Activated naive CD8-positive, alpha-beta T cell treated with anti-CD3 and anti-CD28 coated beads, Interleukin-2, amount 10 ng/mL, durations not matched to agents 7 days and 5 days (primary cell): ENCODE measurements at places on chromosomes 1 and 21.

GRCh38 chr1:21292984-21293536 is 2.8 kb upstream of the ECE1 start:
- peaks cover 67% of the 10 kb centered on the region for H3K4me1 ChIP-seq
- H3K27ac ChIP-seq: peak overlapping the region; percentile 90
- no peaks in the 10 kb centered on the region for H3K27me3 ChIP-seq
- peaks cover 2% of the 10 kb centered on the region for H3K36me3 ChIP-seq

GRCh38 chr21:31342348-31342747 is 1.7 kb downstream of the TIAM1 start:
- peaks cover 20% of the 10 kb centered on the region for H3K36me3 ChIP-seq
- H3K4me1 ChIP-seq: peaks cover 39% of the 10 kb centered on the region
- H3K27ac ChIP-seq: no peak overlapping the region
- H3K4me3 ChIP-seq: peak overlapping the region; percentile 90
- DNase-seq: no peak

DNA sequence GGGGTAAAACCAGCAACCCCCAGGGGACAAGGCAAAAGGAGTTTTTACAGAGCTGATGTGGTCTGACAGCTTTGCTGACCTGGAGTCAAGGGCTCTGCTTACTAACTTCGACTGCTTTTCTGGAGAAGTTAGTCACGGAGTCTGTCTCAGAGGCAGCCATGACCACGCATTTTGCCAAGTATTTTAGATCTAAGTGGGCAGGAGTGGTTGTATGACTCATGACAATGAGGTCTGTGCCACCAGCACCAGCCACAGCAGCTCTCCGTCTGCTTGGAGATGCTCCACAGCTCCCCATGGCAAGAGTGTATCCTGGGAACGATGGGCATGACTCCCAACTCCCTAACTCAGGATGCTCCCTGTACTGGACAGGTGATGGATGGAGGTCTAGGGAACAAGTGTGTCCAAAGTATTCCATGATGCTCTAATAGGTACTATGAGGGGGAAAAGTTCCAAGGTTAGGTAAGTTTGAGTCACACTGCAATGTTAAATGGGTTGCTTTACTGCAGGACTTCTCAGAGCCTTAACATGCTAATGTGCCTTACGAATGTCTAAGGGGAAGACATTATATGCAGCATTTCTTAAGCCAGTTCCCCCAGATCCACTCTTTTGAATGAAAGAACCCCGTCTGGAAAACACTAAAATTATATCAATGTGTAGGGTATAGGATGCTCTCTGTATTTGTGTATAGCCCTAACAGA is 359.0 kb downstream of the HHAT start:
- no peak for DNase-seq
- H3K27me3 ChIP-seq: no peaks in the 10 kb centered on the region
- no peaks in the 10 kb centered on the region for H3K36me3 ChIP-seq

GRCh38 chr1:71031426-71031825 is 16.2 kb downstream of the PTGER3 start:
- no peak overlapping the region for H3K4me3 ChIP-seq
- H3K27me3 ChIP-seq: peaks cover 22% of the 10 kb centered on the region
- H3K36me3 ChIP-seq: no peaks in the 10 kb centered on the region
- DNase-seq: no peak

DNA sequence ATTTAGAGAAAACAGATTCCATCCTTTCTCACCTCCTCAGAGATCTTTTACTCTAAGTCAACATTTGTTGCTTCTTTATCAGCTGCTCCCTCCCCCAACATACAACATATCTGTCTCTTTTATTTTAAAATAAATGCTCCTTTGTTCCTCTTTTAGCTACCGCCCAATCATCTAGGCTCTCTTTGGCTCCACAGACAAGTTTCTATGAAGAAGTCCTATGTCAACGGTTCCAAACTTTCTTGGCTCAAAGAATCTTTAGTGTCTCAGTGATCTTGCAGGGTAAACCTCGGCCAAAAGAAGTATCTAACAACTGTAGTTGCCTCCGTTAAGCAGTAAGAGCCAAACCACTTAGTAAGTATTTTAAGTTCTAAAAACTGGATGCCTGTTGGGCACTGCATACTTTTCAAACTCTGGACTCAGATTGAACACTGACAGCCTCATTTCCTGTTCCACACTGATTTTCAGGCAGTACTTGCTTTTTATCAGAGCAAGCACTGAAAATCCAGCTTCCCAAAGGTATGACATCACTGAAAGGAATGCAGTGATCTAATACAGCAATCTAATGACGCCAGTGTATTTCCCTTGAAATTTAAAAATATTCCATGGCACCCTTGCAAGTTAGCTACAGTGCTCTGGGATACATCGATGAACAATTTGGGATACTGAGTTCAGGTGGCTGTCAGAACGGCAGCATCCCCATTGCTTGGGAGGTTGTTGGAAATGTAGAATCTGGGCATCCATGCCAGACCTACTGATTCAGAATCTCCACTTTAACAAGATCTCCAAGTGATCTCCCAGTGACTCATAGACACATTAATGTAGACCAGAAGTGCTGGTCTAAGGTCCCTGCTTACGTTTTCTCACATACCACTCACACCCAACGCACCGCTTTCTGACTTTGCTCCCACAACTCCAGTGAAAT is 26.8 kb downstream of the EGLN1 start:
- H3K4me3 ChIP-seq: no peak overlapping the region
- H3K4me1 ChIP-seq: peaks cover 22% of the 10 kb centered on the region
- H3K27ac ChIP-seq: no peak overlapping the region
- H3K36me3 ChIP-seq: peaks cover 24% of the 10 kb centered on the region
- no peaks in the 10 kb centered on the region for H3K27me3 ChIP-seq

GRCh38 chr1:103274886-103275285 is 166.6 kb upstream of the COL11A1 start:
- H3K4me3 ChIP-seq: no peak overlapping the region
- no peaks in the 10 kb centered on the region for H3K27me3 ChIP-seq
- no peaks in the 10 kb centered on the region for H3K36me3 ChIP-seq
- H3K27ac ChIP-seq: no peak overlapping the region

GRCh38 chr1:167767761-167768160 is 46.0 kb downstream of the MPZL1 start:
- H3K4me3 ChIP-seq: peak overlapping the region; percentile 20
- peaks cover 17% of the 10 kb centered on the region for H3K36me3 ChIP-seq
- DNase-seq: no peak

DNA sequence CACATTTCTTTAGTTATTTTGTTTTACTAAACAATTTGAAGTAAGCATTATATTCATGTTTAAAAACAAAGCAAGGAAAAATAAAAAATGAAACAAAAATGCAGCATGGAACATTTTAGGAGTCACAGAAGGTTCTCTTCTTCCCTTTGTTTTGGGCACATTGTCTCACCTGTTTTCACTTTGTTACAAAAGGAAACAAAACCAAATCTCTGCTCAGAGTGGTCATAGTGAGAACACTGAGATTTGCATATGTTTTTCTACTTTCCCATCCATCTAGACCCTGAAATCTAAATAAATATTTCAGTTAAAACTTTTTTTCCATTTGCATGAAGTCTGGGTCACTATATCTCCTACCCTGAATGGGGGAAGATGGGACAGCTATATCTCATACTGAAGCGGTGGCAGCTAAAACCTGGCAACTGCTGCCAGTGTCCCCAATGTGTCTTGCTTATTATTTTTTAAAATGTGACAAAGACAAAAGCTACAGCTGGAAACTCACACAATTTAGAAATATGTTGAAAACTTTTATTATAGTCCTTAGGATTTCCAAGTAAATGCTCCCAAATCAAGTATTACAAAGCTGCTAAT is 3.5 kb downstream of the EXOC8 start:
- peak overlapping the region; percentile 61 for H3K4me3 ChIP-seq
- no peak overlapping the region for H3K27ac ChIP-seq
- peaks cover 36% of the 10 kb centered on the region for H3K36me3 ChIP-seq
- DNase-seq: no peak
- no peaks in the 10 kb centered on the region for H3K27me3 ChIP-seq

DNA sequence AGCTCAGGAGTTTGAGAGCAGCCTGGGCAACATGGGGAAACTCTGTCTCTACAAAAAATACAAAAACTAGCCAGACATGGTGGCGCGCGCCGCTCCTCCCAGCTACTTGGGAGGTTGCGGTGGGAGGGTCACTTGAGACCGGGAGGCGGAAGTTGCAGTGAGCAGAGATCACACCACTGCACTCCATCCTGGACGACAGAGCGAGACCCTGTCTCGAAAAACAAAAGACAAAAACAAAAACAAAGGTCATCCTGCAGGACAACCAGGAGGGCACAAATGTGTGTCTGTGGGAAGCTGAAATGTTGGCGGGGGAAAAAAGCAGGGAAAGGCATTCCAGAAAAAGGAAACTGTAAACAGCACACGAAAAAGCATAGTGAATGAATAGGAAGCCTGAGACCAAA is 104.1 kb upstream of the HNRNPU start:
- no peak overlapping the region for H3K4me3 ChIP-seq
- no peaks in the 10 kb centered on the region for H3K36me3 ChIP-seq
- no peak overlapping the region for H3K27ac ChIP-seq
- H3K27me3 ChIP-seq: peaks cover 4% of the 10 kb centered on the region

- H3K36me3 ChIP-seq: no peaks in the 10 kb centered on the region
- no peaks in the 10 kb centered on the region for H3K4me1 ChIP-seq
- no peak overlapping the region for H3K27ac ChIP-seq
- DNase-seq: no peak
- H3K4me3 ChIP-seq: no peak overlapping the region
These were observed 104.6 kb downstream of the NEGR1 start for GRCh38 chr1:72177711-72178110.

GRCh38 chr1:192936313-192937018 is 122.7 kb downstream of the UCHL5 start:
- DNase-seq: no peak
- no peaks in the 10 kb centered on the region for H3K27me3 ChIP-seq
- no peaks in the 10 kb centered on the region for H3K36me3 ChIP-seq
- H3K4me1 ChIP-seq: peaks cover 10% of the 10 kb centered on the region

DNA sequence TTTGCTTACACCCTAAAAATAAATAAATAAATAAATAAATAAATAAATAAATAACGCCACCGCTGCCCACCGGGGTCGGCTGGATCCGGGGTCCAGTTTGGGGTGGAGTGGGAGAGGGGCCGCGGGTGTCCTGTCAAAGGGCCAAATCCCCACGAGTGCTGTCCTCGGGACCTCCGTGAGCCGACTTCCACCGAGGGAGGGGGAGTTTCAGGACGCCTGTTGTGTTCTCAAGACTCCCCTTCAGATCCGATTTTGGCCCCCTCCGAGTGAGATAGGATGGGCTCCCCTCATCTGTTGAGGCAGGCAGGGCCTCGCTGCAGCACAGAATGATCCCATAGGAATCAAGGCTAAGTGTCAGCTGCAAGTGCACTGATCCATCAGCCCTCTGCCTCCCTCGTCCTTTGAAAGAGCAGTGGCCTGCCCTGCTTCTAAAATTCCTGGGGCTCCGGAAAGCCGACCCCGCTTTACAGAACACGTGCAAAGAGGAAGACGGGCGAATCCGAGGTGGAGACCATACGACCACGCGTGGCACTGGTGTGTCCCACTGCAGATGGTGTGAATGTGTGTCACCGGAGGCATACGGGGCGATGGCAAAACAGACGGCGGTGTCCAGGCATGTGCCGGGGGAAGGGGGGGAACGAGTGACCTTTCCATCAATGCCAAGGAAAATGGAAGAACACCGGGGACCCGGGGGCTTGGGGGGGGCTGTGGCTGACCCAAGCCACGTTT is 3880.5 kb downstream of the SRGAP2C start:
- no peak for DNase-seq
- H3K36me3 ChIP-seq: peaks cover 3% of the 10 kb centered on the region
- no peak overlapping the region for H3K4me3 ChIP-seq
- H3K4me1 ChIP-seq: no peaks in the 10 kb centered on the region

- no peak for DNase-seq
- H3K27ac ChIP-seq: no peak overlapping the region
- no peaks in the 10 kb centered on the region for H3K4me1 ChIP-seq
- H3K27me3 ChIP-seq: peaks cover 49% of the 10 kb centered on the region
- no peaks in the 10 kb centered on the region for H3K36me3 ChIP-seq
These were observed 247.0 kb upstream of the POU3F1 start for GRCh38 chr1:38293567-38293966.

DNA sequence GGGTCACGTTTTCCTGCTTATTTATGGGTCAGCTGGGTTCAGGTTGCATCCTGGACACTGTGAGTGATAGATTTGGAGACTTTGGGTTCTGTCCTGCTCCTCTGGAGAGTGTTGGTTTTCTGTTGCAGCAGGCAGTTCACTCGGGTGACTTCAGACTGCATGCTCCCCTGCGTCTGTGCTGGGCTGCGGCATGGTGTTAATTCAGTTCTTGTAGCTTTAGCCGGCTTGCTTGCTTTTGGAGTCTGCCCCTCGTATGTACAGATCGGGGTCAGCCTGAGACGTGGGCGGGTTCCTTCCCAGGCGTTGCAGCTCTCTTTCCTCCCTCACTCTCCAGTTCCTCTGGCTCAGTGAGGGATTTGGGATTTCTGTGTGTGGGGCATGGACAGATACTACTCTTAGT is 38.0 kb downstream of the PCNT start:
- H3K4me1 ChIP-seq: peaks cover 1% of the 10 kb centered on the region
- no peak overlapping the region for H3K4me3 ChIP-seq
- H3K27me3 ChIP-seq: no peaks in the 10 kb centered on the region
- H3K36me3 ChIP-seq: peaks cover 38% of the 10 kb centered on the region
- DNase-seq: no peak
- H3K27ac ChIP-seq: no peak overlapping the region

DNA sequence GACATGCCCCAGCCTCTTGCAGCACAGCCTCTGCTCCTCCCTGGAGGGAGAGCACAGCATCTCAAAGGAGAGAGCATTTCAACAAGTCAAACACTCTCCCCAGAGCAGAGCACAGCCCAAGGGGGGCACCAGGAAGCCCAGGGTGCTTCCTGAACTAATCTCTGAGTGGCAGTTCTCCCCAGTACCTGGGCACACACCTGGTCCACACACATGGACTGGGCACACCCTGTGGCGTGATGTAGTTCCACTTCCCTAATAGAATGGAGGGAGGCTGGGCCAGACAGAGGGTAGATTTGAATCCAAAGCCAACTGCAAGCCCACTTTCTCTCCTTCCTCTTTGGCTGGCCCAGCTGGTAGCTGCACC is 55.5 kb downstream of the CD46 start:
- H3K36me3 ChIP-seq: peaks cover 17% of the 10 kb centered on the region
- H3K4me3 ChIP-seq: peak overlapping the region; percentile 63
- H3K27ac ChIP-seq: peak overlapping the region; percentile 82
- peaks cover 23% of the 10 kb centered on the region for H3K4me1 ChIP-seq

DNA sequence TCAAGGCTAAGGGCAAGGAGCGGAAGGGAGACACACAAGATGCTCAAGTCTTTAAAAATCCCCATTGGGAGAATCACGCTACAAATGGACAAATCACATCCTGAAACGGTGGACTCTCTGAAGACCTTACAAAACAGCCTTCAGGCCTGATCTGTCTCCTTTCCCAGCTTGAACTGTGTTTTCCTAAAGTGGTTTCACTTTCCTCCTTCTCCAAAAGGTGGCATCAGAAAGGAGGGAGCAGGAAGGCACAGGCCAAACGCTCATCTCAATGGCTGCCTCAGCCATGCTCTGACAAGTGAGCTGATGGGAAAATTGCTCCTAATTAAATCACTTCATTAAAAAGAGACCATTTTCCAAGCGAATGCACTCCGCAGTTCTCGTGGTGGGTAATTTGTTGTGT is 47.7 kb downstream of the UTP25 start:
- peaks cover 23% of the 10 kb centered on the region for H3K27me3 ChIP-seq
- H3K4me3 ChIP-seq: no peak overlapping the region
- DNase-seq: no peak
- no peaks in the 10 kb centered on the region for H3K4me1 ChIP-seq
